ENCODE measurements at places on chromosomes 1 and 21. TPM values are rescaled to one million over a fixed set of nuclear protein-coding genes. Genes with fewer than 3 reads are reported as not detected.

DNA sequence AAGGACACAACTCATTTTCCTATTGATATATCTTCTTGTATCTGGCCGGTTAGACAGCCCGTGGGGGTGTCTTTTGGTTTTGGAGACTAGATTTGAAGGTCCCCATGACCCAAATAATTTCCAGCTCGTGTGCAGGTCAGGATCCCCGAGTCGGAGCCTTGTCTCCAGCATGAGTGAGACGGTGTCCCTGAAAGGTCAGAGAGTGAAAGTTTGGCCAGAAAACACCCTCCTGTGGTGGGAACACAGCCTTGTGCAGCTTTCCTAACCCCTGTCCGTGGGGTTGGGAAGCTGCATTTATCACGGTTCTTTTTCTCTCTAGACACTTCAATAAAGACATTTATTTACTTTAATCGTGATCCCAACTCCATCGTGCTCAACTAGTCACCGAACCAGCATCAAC is 17.6 kb downstream of the COQ8A start:
- no peak for DNase-seq

DNA sequence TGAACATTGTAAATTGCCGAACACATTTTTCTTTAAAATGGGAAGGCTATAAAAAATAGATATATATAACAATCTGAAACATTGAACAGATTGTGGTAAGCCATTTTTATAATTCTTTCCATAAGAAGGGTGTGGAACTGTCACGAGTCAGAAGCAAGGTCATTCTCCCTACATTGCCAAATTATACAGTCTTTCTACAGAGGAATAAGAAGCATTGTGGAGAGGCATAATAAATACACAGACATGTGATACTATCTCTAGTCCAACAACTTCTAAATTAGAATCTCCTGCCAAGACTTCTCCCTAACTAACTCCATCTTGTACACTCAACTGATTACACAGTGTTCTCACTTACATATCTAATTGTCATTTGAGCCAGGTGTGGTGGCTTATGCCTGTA is 227.9 kb downstream of the CENPF start:
- DNase-seq, result no peak

DNA sequence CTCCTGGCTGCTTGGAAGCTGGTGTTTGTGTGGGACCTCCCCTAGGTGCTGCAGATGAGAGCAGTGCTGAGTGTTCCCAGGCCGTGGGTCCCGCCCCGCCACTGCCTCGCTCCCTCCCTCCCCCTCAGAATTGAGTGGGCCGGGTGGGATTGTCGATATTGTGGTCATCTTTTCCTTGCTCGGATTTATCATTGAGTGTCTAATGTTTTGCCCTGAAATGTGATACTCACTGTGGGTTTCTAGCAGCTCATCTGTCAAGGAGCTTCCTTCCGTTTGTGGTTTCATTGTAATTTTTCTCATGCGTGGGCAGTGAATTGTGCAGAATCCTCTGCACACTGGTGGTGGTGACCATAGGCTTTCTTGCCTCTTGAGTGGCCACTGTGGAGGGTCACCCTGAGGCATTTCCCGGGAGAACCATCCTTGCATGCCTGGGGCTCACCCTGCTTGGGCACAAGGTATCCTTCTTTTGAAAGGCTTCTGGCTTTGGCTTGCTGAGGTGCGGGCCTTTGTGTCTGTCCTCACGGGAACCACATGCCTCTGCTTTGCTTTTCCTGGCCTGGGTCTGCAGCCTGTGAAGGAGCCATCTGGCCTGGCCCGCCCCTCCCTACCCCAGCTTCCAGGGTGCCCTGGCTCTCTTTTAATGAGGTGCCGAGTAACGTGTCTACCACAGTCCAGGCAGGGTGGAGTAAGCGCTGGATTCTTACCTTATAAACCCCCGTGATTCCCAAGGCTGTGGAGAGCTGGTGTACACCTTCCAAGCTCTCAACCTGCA is 25.6 kb downstream of the SLX9 start:
- no peak for DNase-seq

DNA sequence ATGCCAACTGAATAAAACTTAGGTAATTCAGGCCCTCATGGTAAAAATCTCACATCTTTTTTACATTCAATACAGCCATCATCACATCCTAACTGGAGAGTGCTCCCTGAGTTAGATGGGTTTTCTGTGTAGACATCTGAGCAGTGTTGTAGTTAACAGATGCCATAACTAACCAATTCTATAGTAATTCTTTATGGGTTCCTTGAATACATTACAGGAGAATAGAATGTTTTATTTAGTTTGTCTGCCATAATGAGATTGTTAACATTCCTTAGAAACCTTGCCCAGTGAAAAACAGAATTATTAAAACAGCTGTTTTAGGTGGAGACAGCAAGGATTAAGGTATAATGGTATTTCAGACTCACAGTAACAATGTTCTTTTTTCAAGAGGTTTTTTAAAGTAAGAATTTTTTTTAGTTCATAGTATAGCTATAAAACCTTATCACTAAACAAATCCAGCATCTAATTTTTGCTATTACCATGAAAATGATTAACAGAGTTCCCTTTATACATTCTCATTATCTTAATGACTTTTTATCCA is 95.3 kb downstream of the ATP5PO start:
- DNase-seq, result no peak

- no peak for DNase-seq
Measured at GRCh38 chr1:42998386-42998785, 39.7 kb upstream of the SLC2A1 start.

DNA sequence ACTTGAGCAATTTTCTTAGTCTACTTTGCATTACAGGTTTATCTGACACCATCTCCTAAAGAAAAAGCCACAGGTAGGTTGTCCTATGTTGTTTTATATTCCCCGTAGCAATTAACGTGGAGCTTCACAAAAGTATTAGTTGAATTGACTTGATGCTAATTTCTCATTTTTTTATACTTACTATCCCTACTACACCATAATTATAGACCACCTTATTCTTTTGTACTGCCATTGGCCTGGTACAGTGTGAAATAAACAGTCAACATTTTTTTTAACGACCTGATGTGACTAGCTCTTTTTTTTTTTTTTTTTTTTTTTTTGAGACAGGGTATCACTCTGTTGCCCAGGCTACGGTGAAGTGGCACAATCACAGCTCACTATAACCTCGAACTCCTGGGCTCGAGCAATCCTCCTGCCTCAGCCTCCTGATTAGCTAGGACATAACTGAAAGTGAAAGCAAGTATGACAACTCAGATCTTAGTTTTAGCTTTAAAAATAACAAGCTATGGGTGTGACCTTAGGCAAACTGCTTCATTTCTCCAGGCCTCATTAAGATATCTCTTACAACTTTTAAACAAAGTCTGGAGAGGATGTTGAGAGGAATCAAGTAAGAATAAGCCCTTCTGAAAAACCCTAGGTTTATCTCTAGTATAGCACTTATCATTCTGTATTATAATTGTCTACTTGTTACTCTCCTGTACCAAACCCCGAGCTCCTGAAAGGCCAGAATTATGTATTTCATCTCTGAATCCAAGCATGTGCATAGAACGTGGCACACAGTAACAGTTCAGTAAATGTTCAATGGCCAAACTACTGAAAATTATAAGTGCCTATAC is 49.5 kb downstream of the LUZP1 start:
- DNase-seq, result no peak

DNA sequence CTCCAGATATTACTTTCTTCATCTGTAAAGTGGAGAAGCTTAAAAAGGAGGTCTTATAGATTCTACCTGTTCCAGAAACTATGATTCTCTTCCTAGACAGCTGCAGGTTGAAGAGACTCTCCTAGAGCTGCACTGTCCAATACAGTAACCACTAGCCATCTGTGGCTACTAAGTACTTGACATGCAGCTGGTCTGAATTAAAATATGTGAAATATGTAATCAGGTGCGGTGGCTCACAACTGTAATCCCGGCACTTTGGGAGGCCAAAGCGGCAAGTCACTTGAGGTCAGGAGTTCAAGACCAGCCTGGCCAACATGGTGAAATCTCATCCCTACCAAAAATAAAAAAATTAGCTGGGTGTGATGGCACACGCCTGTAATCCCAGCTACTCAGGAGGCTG is 15.8 kb downstream of the APP start:
- no peak for DNase-seq

GRCh38 chr1:236502972-236503639 is 20.7 kb upstream of the LGALS8 start:
- peak; percentile 77 for DNase-seq

GRCh38 chr1:65119951-65120350 is 28.1 kb upstream of the AK4 start:
- no peak for DNase-seq

DNA sequence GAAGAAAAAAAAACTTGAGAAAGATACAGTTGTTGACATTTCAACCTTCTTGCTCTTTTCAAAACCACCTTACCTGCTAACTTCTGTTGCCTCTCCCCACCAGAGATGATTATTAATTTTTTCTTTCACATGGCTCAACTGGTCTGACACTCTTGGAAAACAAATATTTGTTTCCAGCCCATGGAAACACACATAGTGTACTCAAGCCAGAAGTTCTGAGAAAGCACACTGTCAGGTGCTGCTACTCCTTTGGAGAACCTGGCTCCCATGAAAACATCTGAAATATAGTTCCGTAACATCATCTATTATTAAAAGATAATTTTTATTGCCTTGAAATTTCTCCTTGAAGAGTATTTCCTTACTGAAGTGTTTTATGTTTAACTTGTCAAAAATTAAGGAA is 145.0 kb upstream of the C1orf105 start:
- no peak for DNase-seq

DNA sequence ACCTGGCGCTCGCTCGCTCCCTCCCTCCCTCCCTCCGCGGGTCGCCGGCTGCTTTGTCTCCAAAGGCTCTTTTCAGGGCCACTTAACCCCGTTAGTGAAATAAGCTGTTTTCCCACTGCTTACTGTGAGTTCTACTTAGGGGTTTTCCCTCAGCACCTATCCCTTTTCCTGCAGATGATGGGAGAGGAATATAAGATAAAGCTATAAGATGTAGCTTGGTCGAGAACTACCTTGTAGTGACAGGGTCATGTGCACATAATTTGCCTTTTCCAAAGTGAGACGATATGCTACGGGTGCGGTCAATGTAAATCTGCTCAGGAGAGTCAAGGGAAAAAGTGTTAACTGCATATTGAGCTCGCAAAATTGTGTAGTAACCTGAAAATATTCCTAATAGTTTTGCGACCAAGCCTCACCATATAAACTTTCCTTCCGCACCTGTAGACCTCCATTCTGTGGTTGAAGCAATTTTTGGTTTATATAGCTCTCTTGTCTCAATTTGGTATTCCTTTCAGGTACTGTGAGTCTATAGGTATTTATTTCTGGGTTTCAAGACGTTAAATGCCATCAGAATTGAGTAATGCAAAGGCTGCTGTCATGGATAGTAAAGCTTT is 55.8 kb upstream of the BOLA1 start:
- DNase-seq, result peak; percentile 8

DNA sequence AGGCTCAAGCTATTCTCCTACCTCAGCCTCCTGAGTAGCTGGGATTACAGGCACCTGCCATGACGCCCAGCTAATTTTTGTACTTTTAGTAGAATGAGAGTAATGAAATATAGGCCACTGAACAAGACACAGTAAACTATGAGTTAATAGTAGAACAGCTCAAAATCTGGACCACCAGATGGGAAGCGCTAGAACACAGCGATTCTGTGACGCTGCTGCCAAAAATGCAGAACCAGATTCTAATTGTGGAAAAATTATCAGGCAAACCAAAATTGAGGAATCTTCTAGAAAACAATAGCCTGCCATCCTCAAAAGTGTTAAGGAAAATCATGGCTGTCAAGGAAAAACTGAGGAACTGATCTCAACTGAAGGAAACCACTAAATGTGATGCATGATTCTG is 111.4 kb upstream of the TIAM1 start:
- no peak for DNase-seq

DNA sequence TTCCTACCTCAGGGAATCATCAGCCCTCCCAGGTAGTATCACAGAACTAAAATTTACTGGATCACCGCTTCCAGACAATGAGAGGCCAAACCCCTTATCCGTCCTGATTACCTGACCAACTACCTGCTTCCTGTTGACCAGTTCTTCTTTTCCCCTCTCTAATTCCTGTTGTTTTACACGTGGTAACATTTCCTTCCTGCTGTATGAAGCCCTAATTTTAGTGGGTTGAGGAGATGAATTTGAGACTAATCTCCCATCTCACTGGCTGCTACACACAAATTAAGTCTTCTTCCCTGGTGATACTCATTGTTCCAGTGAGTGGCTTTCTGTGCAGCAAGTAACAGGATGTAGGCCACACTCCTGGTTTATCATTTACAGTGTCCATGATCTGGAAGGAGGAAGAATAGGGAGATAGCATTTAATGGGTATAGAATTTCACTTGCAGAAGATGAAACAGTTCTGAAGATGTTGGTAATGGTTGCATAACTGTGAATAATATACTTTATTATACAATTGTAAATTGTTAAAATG is 2112.9 kb downstream of the NCAM2 start:
- no peak for DNase-seq

GRCh38 chr1:89633800-89634625 is 1.1 kb downstream of the LRRC8C start:
- DNase-seq, result peak; percentile 34

DNA sequence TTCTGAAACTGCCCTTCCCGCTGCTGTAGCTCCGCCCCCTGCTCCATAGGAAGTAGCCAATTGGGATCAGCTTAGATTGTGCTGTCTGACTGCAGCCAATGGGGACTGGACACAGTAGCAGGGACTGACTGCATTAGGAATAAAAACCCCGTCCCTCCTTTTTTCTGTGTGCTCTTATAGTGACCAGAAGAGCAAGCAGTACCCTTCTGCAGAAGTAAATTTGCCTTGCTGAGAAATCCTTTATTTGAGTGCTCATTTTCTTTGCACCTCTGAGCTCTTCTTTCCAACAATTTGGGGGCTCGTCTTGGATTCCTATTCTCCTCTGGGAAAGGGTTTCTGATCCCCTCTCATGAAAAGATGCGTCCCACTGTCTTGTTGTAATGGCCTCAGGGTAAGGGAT is 16.2 kb downstream of the OR2L13 start:
- no peak for DNase-seq

DNA sequence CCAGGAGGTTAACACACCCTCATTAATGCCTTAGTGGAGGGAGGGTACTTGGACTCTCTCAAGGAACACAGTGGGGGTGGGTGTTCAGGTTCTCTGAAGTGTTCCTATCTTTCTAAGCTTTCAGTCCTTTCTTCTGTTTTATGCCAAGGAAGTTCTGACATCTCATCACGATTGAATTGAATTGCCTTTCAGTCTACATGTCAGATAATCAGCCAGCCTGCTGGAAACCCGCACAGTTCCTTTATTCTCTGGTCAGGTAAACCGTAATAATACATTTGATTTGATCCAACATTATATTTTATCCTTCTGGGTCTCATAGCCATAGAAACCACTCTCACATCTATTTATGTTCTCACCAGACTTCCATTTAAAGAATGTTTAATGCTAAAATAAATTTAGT is 339.0 kb downstream of the RWDD3 start:
- DNase-seq, result no peak

- DNase-seq, result no peak
Measured at GRCh38 chr1:38860454-38860795, 853 bp upstream of the RRAGC start.

- peak; percentile 26 for DNase-seq
Measured at GRCh38 chr1:3453891-3454810, at the start of gene ARHGEF16. Gene ARHGEF16 (plus strand): TSS chr1:3454665. CDS start chr1:3463085, 8,420 bp downstream.

Gene KRTAP20-1
- total RNA-seq, result 28.4 TPM

Gene MATN1
- total RNA-seq, result 0.72 TPM

Gene FALEC
- not detected for total RNA-seq

Gene PACC1
- 2.4 TPM for total RNA-seq

Gene DNALI1
- total RNA-seq, result 2.9 TPM

Gene RAB25
- 2.2 TPM for total RNA-seq

Gene MMEL1
- total RNA-seq, result not detected

Gene OR2L2
- total RNA-seq, result 8.9 TPM

Gene KRTAP21-2
- total RNA-seq, result not detected

Gene NPR1
- 3.1 TPM for total RNA-seq

Gene SGIP1
- 4.3 TPM for total RNA-seq

Gene GPR89A
- 26.0 TPM for total RNA-seq

Gene LDLRAP1
- total RNA-seq, result 20.9 TPM

Measured in umbilical cord (tissue), 2 donors.